ENCODE measurements at places on chromosomes 2 and 18. TPM values are rescaled to one million over a fixed set of nuclear protein-coding genes. Genes with fewer than 3 reads are reported as not detected.

The MAL gene
- total RNA-seq = 9.0 TPM

The CSRNP3 gene
- total RNA-seq = 23.0 TPM

The ANKRD29 gene
- total RNA-seq = not detected

The NFU1 gene
- total RNA-seq = 40.0 TPM

The LOXL3 gene
- total RNA-seq = 64.2 TPM

The ERCC3 gene
- total RNA-seq = 54.0 TPM

The IFT172 gene
- 43.6 TPM for total RNA-seq

The PLCL1 gene
- total RNA-seq = 28.8 TPM

The CXCR2 gene
- not detected for total RNA-seq

The TLK1 gene
- total RNA-seq = 45.7 TPM

The PCARE gene
- 0.66 TPM for total RNA-seq

- no peak for DNase-seq
These were observed 12.9 kb downstream of the FOSL2 start for GRCh38 chr2:28405537-28405936.

- no peak for DNase-seq
These were observed 98.3 kb upstream of the SPRED2 start for GRCh38 chr2:65530547-65531320.

DNA sequence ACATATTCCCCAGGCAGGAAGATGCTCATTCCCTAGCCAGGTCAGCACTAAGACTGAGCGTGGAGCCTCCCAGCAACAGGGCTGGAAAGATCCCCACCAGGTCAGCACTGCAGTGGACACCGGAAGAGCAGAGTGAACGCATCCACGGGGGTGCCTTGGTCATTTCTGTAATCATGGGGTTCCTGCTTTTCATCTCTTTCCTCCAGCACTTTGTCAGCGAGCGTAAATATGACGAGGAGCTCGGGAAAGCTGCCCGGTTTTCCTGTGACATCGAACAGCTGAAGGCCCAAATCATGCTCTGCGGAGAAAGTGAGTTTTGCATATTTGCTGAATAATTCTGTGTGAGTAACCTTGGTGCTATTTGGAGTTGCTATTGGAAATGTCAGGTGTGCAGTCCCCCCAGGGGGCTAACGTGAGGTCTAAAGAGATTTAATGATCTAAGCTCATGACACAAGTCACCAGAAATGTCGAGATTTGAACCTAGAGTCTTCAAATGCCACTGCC lies 40.1 kb downstream of the KCTD18 start:
- DNase-seq = no peak

- DNase-seq = no peak
These were observed 223.3 kb downstream of the MC4R start for GRCh38 chr18:60149316-60149715.

- DNase-seq = no peak
These were observed 8.7 kb downstream of the PTH2R start for GRCh38 chr2:208415255-208415654.

- no peak for DNase-seq
These were observed 5.4 kb downstream of the SEMA4C start for GRCh38 chr2:96864343-96865091.

DNA sequence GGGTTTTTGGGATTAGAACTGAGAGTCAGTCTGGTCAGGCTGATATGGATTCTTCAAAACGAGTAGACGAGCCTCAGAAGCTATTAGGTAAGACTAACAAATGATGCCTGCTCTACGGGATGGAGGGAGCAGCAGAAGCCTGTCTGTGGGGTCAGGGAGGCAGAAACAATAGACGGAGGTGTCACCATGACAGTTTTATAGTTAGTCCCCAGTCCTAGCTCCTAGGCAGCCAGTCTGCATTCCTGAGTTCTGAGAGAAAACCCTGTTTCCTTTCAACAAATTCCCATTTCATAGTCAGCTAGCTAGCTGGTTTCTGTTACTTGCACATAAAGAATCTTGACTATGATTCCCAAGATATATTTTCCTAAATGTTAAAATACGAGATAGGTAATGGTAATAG lies 542.1 kb downstream of the PID1 start:
- no peak for DNase-seq

DNA sequence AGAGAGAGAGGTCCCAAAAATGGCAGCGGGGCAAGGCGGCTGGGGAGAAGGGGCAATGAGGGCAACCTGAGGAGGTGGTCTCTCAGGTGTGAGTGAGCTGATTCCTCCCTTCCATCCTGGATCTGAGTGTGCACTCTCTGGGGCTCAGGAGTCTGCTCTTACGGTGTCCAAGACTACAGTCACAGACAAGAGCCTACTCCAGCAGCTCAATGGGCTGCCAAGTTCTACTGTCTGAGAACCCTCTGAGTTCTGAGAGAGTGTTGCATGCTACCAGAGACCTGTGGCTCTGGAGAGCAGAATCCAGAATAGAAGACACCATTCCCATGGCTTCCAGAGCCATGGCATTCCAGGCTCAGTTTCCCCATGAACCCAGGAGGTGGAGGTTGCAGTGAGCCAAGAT lies 7.1 kb upstream of the PAX8 start:
- DNase-seq = no peak

- no peak for DNase-seq
These were observed 60.7 kb downstream of the DGKD start for GRCh38 chr2:233414777-233415570.

- no peak for DNase-seq
These were observed 50.1 kb upstream of the WDR75 start for GRCh38 chr2:189391201-189391600.

GRCh38 chr18:28735731-28736130 lies 558.8 kb upstream of the CDH2 start:
- no peak for DNase-seq

GRCh38 chr2:228771774-228772173 lies 499.3 kb downstream of the PID1 start:
- DNase-seq = no peak

DNA sequence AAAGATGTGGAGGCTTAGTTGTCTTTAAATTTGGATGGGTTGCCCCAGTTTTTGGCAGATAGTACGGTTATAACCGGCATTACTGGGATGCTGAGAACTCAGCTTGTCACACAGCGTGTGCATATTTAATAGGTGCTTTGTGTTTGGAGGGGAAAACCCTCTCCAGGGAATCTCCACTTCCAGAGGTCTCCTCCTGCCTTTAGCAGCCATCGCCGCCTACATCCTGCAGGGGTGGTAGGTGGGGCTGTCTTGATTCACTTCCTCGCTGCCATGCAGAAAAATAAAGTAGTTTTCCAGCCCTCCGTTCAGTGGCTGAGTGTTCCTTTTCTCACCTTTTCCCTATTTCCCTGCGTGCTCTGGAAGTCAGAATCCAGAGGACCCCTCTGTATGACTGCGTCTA lies 76.4 kb downstream of the ITGB1BP1 start:
- no peak for DNase-seq

GRCh38 chr18:65704046-65704445 lies 46.8 kb upstream of the CDH7 start:
- no peak for DNase-seq

DNA sequence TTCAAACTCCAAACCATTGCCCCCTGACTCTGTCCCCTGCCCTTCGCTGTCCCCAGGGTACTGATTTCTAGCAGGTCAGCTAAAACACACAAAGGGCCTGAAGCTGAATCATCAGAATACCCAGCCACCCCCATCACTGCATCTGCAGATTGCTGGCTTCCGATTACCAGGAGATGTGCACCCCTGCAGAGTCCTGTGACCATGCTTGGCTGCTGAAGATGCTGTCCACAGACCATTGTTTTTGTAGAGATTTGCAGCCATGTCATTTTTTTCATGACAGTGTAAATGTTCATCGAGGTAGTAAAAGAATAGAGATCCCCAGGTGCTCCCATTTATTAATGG lies 463.3 kb downstream of the STK39 start:
- DNase-seq = peak; percentile 33

GRCh38 chr2:14428056-14428455 lies 204.5 kb upstream of the LRATD1 start:
- DNase-seq = no peak

DNA sequence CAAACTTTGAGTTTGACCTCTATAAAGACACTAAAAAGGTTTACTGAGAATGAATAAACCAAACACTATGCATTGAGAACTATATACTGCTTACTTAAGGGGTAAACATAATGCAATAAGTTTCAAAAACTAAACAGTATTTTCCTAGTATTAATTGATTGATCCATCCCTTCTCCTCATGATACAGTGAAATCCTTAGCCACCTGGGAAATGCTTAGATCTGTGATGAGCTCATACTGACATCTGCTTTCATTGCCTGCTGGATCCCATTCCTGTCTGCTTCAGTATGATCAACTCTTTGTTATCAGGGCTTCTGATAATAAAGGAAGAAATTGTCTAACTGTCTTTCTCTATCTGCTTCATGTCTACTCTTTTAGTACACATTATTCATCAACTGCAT lies 74.9 kb upstream of the UBE2E3 start:
- no peak for DNase-seq

DNA sequence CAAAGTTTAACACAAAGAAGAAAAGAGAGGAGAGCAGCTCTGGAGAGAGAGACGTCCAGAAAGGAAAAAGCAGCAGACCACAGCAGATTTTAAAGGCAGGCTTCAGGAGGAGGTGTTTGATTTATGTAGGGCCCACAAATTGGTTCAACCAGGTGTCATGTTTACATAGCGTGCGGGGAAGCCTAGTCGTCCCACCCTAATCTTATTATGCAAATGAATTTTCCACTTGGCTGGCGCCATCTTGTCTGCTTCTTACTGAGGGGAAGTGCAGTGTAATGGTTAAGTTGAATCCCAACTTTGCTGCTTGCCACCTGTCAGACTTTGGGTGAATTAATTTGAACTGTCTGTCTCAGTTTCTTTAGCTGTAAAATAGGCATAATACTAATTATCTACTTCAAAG lies 282.4 kb upstream of the CYRIA start:
- no peak for DNase-seq

- DNase-seq = no peak
These were observed 76.1 kb downstream of the SMIM21 start for GRCh38 chr18:75351409-75351808.

Data from glutamatergic neuron (in vitro differentiated cells).